ENCODE measurements at places on chromosomes 7 and 10. TPM values are rescaled to one million over a fixed set of nuclear protein-coding genes. Genes with fewer than 3 reads are reported as not detected.

Gene CLCN1
- total RNA-seq: not detected

Gene TAS2R41
- total RNA-seq: not detected

Gene AS3MT
- 4.4 TPM for total RNA-seq

Gene OPN1SW
- total RNA-seq: not detected

Gene CPA2
- total RNA-seq: not detected

Gene CEP55
- total RNA-seq: 7.6 TPM

Gene PIP
- total RNA-seq: not detected

Gene C10orf120
- not detected for total RNA-seq

Gene TSPAN14
- 111 TPM for total RNA-seq

Gene GPR15LG
- not detected for total RNA-seq

GRCh38 chr7:99876491-99876890 is 342 bp downstream of the OR2AE1 start:
- DNase-seq: no peak

DNA sequence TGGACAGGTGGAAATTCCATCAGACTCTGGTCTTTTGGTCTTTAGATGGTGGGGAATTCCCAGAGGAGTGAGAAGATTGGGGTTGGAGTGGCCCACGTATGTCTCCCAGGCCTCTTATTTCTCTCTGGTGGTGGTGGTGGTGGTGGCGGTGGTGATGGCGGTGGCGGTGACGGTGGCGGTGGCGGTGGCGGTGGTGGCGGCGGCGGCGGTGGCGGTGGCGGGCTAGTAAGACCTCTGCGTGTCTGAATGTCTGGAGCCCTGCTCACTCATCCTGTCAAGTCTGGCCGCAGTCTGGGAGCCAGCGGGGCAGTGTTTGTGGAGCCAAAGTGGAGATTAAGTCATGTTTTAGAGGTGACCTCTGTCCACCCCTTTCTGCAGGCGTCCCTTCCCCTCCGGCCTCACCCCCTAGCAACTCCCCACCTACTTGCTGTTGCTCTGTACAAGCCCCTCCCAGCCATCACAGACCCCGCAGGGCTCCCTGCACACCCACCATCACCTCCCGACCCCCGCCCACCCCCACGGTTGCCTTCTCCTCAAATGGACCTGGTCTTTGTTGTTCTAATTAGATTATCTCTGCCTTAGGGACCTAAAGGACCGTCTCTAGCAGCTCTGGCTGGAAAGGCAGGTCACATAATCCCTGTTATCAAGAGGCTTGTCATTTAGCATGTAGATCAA is 165.0 kb upstream of the TBX20 start:
- DNase-seq: no peak

DNA sequence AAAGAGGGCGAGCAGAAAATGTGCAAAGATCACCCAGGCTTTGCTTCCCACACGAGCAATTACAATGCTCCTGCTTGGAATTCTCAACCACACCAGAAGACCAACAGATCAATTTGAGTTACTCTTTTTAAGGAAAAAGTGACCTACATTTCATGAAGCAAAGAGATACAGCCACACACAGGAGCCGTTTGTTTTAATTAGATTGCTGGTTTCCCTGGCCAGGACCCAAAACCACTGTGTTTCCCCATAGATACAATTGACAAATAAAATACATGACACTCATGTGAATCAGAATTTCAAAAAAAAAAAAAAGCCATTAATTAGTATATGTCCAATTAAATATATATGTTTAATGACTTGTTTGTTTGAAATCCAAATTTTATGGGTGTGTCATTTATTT is 458.3 kb downstream of the PLXDC2 start:
- DNase-seq: no peak

GRCh38 chr7:105257338-105257737 is 131.4 kb downstream of the SRPK2 start:
- DNase-seq: no peak

GRCh38 chr7:94449151-94449725 is 54.5 kb downstream of the COL1A2 start:
- peak; percentile 5 for DNase-seq

DNA sequence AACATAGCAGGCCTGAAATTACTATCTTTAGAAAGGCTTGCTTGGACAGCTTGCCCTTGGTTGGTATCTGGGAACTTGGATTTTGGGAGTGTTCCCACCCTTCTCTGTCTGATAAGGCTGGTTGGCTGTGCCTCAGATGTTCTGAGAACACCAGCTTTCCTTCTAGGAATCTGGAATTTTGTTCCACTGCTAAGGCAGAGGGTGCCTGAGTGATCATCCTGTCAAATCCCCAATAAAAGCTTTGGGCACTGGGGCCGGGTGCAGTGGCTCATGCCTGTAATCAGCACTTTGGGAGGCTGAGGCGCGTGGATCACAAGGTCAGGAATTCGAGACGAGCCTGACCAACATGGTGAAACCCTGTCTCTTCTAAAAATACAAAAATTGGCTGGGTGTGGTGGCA is 5.0 kb downstream of the TRUB1 start:
- no peak for DNase-seq

GRCh38 chr10:58044072-58044471 is 223.6 kb downstream of the IPMK start:
- peak; percentile 70 for DNase-seq

GRCh38 chr7:479948-480499 is 39.6 kb downstream of the PDGFA start:
- DNase-seq: no peak

GRCh38 chr10:124688889-124689670 is 55.1 kb downstream of the FAM53B start:
- DNase-seq: no peak

DNA sequence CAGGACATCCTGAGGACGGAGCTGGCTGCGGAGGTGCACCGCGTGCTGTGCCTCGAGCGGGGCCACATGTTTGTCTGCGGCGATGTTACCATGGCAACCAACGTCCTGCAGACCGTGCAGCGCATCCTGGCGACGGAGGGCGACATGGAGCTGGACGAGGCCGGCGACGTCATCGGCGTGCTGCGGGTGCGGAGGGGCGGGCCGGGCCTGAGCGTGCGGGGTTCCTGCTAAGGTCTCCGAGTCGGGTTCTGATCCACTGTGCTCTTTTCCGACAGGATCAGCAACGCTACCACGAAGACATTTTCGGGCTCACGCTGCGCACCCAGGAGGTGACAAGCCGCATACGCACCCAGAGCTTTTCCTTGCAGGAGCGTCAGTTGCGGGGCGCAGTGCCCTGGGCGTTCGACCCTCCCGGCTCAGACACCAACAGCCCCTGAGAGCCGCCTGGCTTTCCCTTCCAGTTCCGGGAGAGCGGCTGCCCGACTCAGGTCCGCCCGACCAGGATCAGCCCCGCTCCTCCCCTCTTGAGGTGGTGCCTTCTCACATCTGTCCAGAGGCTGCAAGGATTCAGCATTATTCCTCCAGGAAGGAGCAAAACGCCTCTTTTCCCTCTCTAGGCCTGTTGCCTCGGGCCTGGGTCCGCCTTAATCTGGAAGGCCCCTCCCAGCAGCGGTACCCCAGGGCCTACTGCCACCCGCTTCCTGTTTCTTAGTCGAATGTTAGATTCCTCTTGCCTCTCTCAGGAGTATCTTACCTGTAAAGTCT is 10.4 kb downstream of the ATG9B start:
- no peak for DNase-seq

GRCh38 chr7:33750177-33750576 is 155.2 kb upstream of the BMPER start:
- DNase-seq: no peak

DNA sequence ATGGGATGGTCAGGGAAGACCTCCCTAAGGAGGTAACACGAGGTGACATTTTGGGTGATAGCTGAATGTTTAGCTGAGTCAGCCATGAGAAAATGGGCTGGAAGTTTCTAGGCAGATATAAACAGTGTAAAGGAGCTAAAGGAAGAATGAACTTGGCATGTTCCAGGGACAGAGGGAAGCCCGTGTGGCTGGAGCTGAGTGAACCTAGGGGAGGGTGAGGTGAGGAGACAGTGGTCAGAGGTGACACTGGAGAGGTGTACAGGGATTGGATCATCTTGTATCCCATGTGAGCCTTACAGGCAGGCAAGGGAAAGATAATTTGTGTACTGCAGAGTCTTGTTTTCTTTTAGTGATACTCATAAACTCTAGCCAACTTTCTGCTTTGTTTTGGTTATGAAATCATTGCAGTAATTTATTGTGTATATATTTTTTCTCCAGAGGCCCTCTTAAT is 1.8 kb downstream of the STARD3NL start:
- no peak for DNase-seq

DNA sequence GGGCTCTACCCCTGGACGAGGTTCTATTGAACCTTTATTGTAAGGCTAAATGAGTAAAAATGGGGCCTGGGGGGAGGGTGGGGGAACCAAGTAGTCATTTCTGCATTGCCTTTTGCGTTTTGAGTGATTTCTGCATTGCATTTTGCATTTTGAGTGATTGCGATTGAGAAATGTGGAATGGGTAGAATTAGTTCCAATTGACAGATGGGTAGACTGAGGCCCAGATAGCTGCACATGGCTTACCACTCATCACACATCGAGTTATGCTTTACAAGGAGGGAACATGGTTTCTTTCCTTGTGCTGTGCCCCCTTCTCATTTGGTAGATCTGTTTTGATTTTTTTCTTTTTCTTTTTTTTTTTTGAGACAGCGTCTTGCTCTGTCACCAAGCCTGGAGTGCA is 858.7 kb downstream of the TYW1 start:
- DNase-seq: no peak

GRCh38 chr10:89309156-89310055 is 7.6 kb downstream of the IFIT2 start:
- no peak for DNase-seq

DNA sequence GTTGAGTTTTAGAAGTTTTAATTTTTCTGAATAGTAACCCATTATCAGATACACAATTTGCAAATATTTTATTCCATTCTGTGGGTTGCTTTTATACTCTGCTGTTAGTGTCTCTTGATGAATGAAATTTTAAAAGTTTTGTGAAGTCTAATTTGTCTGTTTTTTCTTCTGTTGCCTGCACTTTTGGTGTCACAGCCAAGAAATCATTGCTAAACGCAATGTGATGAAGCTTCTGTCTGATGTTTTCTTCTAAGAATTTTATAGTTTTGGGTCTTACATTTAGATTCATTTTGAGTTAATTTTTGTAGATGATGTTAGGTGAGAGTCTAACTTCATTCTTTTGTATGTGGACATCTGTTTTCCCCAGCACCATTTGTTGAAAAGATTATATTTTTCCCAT is 330.0 kb upstream of the FOXK1 start:
- no peak for DNase-seq

DNA sequence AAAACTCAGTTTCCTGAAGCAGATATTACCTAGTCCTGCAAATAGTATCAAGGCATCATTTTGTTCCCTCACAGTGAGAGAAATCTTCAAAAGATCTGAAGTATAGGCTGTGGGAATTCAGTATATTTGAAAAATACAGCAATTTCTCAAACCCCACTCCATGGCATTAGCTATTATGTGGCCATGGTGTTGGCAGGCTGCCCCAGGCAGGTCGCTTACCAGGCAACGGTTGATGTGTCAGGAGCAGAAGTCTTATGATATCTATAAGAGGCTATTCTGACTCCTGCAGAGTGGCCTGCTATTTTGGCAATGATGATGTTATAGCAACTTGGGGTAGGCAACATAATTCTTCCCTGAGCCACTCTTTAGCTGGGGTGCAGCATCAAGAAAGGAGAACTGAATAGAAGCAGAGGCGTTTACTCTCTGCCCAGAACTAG is 187.9 kb downstream of the PLXDC2 start:
- no peak for DNase-seq

DNA sequence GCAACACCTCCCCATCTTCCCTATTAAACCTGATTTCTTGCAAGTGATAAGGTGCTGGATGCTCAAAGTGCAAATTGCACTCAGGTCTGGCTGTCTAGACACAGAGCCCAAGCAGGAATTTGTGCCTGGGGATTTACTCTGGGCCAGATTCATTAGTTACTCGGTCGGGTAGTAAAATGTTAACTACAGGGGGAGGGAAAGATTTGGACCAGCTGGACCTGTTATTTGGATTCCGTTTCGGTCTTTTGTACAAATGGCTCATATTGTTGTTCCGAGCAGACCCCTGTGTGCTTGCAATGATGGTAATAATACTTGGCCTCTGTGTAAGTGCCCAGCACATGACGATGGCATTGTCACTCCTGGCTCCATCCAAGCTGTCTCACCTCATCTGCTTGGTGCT is 609.6 kb downstream of the KCNMA1 start:
- no peak for DNase-seq

DNA sequence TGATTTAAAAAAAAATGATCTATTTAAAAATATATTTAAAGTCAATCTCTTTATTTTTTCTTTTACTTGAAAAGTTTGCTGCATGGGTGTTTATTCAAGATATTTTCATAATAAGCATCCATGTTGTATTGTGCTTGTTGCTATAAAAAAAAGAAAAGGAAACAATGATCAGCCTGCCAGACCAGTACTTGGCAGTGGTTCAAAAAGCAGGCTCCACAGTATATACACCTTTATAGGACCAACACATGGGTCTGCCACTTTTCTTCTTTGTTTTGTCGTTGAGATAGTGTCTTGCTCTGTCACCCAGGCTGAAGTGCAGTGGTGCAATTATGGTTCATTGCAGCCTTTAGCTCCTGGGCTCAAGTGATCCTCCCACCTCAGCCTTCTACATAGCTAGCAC is 228.0 kb downstream of the TWIST1 start:
- DNase-seq: no peak

GRCh38 chr7:8214244-8214824 is 47.6 kb downstream of the ICA1 start:
- peak; percentile 35 for DNase-seq

- DNase-seq: no peak
Observed at GRCh38 chr7:30642789-30643188, 39.5 kb downstream of the CRHR2 start.

- DNase-seq: peak; percentile 23
Observed at GRCh38 chr10:95363303-95363912, 72.6 kb upstream of the PDLIM1 start.

GRCh38 chr10:30686708-30687107 is 57.2 kb upstream of the LYZL2 start:
- no peak for DNase-seq

DNA sequence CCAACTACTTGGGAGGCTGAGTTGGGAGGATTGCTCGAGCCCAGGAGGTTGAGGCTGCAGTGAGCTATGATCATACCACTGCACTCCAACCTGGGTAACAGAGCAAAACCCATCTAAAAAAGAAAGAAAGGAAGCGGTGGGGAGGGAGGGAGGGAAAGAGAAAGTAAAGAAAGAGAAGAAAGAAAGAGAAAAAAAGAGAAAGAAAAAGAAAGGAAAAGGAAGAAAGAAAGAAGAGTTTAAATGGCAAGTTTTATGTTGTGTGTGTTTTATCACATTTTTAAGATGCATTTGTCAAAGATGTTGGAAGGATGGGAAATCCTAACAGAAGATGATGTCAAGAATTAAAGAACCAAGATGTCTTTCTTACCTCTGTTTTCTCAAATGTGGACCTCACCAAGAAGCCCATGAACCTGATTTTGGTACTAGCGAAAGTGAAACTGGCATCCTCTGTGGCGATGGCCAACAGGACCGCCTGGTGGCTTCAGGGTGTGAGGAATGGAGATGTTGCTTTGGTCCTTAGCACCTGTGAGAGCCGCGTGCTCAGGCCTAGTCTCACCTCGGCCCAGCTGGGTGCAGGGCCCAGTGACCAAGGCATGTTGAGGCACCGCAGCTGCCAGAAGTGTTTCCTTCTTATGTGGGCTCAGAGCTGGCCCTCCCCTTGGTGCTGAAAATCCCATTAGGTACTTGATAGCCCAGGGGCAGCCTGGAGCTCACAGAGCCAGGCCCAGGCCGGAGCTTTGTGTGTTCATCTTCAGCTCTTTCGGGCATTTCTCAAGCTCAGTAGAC is 9.8 kb downstream of the UCMA start:
- no peak for DNase-seq
